ENCODE measurements at places on chromosomes 3 and 15.

- DNase-seq = no peak
These were observed 117.6 kb upstream of the TBL1XR1 start for GRCh38 chr3:177314897-177315296.

DNA sequence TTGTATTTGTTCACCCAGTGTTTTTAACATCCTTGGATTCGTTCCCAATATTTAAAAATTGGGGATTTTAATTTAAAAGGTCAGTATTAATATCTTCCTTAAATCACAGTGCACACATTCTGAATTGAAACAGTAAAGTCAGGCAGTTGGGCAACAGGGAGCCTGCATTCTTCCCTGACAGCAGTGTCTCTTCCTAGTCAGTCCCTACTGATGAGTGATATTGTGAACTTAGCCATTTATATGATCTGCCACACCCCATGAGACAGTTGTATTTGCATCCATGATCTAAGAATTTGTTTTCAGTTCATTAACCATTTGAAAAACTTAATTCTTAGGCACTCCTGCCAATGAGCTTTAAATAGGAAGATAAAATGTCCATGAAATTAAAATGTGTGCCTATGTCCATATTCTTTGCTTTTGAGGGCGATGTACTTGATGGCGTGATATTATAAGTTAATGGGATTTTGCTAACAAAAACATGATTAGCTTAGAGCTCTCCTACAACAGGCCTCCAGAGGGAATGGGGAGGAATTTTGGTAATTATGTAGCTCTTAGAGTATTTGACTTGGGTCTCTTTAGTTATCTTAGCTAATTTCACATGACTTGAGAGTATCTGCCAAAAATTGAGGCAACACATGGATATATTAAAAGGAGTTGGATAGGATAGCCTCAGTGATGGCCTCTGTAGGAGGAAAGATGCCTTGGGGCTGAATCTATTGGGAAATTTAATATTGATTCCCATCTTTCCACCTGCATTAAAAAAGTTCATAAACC is 219.3 kb downstream of the PTPRG start:
- no peak for DNase-seq

DNA sequence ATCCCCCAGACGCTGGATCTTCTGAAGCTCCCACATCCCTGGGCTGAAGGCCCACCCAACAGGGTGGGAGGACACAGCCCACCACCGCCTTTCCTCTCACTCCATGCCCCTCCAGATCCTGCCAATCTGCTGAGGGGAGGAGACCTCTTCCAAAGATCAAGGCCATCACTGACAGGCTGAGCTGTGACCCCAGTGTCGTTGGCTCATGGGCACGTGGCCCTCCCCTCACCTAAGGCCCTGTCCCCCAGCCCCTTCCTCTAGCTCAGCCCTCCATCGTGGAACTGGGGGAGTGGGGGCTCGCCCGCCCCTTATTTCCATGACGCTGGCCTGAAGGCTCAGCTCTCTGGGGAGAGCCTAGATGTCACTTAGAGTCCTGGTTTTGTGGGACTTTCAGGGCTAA is 10.4 kb downstream of the C3orf18 start:
- no peak for DNase-seq

DNA sequence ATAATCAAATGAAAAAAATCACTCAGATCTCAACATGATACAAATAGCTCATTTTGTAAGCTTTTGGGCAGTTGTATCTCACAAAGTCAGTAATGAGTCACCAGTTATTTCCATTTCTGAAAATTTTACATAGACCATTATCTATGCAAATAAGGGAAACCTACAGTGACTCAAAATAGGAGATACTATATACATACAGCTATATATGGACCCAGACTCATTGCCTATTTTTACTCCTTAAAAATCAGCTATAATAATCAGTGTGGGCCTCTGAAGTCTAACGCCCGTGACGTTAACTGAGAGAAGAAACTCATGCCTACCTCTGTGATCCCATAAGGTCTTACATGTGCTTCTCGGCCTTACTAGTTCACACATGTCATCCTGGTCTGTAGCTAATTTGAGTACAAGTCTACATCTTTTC is 31.6 kb downstream of the LRIG1 start:
- no peak for DNase-seq

DNA sequence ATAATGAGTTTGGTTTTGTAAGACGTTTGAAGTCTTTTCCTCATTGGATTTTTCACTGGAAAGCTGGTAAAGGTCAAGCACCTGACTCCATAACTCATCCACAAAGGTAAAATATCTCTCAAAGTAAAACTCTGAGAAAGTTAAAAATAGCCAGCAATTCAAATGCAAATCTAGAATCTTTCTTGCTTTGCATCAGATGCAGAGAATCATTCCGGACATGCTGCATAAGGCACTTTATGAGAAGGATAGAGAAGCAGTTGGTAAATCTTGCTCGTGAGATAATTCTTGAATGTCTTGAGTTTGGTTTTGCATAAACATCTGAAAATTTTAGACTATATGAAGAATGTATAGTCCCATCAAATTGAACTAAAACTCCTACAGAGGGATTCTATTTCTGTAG is 9.1 kb downstream of the KCNMB2 start:
- DNase-seq = no peak

DNA sequence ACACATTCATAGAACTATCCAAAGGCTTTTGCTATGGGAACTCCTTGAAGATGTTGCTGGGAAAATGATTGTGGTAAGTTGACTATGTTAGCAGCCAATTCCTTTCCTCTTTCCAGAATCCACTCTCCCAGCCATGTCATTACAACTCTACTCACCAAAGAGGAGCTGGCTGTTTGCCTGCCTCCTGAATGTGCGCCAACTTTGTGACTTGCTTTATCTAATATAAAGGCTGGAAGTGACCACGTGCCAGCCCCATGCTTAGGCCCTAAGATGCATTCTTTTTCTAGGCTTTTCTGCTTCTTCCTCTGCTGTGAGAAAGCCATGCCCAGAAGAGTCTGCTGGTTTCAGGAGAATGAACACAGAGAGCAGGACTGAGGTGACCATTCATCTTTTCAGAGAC is 182.2 kb downstream of the GABRB3 start:
- no peak for DNase-seq

DNA sequence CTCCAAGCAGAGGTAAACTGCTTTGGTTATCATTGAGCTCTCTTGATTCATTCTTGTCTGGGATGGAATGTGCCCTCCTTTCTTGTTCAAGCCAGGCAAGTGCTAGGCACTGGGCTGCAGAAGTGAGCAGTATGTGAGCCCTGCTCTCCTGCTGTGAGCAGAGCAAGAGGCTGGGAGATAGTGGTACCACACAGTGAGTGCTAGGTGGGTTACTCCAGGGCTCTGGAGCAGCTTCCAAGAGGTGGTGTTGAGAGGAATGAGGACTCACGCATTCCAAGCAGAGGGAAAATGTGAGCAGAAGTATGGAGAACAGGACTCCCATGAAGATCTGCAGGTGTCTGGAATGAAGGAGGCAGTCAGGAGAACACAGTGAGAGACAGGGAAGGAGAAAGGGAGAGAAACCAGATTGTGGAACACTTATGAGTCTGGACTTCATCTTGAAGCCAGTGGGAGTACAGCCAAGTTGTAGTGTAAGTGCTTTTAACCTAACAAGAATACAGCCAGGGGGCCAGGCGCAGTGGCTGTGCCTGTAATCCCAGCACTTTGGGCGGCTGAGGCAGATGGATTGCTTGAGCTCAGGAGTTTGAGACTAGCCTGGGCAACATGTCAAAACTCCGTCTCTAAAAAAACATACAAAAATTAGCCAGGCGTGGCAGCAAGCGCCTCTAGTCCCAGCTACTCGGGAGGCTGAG is 199.9 kb upstream of the CTDSPL start:
- DNase-seq = no peak

DNA sequence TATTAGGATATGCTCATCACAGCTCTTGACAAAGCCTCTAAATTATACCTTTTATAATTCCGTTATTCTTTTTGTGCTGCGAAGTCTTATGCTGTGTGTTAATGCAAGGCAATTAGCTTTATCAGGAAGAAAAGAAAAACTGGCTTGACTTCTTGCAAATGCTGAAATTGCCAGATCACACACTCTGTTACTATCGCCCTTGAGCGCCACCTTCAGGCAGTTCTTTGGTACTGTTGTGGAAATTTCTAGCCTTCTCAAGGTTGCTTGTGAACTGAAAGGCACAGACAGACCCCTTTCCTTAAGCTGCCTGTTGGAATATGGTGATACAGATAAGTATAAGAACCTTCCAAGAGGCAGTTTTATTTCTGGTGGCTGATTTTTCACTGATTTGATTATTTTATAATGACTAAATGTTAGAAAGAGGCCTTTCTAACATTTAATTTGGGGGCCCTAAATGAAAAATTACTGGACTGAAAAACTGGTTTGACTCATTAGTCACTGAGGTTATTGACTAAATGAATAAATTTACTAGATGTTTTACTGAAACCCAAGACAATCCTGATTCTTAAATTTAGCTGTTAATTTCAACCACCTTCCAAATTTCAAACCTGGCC is 126.2 kb upstream of the RASGRP1 start:
- peak; percentile 75 for DNase-seq

GRCh38 chr3:119160361-119160760 is 13.0 kb upstream of the UPK1B start:
- no peak for DNase-seq

DNA sequence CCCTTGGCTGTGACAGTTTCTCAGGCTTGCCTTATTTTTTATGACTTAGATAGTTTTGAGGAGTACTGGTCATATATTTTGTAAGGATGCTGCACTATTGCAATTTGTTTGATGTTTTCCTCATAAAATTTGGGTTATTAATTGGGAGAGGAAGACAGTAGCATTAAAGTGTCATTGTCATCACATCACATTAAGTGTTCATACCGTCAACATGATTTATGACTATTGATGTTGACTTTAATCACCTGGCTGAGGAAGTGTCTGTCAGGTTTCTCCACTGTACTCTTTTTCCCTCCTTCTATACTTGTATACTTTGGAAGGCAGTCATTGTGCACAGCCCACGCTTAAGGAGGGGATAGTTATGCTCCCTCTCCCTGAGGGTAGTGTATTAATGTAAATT is 26.9 kb downstream of the TRIM69 start:
- DNase-seq = no peak

GRCh38 chr3:10835406-10835805 is 19.4 kb downstream of the SLC6A11 start:
- DNase-seq = peak; percentile 47

- no peak for DNase-seq
These were observed 35.6 kb downstream of the MAP2K5 start for GRCh38 chr15:67578020-67578600.

DNA sequence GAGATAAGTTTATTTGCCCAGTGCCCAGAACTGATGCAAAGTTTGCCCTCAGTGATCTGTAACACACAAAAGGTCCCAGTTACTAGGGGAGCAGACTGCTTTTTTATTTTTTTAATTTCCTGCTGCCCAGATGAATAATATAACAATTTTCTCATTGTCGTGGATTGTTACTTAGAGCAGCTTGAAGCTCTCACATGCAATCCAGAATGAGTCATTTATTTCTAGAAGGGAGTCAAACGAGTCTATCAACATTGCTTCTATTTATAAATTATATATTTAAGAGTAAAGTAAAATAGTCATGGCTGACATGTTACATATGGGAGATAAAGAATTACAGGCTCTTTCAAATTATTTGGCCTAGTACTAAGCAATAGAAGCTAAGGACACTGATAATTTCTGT is 41.3 kb downstream of the MEIS2 start:
- DNase-seq = no peak

GRCh38 chr15:99504823-99505551 is 60.8 kb upstream of the MEF2A start:
- no peak for DNase-seq

DNA sequence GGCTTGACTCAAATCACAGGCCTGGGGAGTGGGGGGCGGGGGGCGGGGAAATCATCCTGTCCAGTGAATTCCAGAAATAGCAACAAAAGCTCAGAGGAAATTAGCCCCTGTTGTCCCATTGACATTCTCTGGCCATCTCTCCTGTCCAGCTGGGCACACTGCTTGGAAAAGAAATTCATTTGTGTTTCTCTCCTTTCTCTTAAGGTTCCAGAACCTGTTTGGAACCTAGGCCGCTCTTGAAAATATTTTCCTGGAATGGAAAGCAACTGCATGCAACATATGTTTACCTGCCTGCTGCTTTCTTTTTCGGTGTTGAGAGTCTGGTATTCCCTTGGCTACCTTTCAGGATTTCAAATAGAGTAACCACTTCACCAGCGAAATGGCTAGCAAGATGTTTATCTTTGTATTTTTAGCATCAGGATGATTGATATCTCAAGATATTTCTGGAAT is 169.0 kb downstream of the GHSR start:
- no peak for DNase-seq

DNA sequence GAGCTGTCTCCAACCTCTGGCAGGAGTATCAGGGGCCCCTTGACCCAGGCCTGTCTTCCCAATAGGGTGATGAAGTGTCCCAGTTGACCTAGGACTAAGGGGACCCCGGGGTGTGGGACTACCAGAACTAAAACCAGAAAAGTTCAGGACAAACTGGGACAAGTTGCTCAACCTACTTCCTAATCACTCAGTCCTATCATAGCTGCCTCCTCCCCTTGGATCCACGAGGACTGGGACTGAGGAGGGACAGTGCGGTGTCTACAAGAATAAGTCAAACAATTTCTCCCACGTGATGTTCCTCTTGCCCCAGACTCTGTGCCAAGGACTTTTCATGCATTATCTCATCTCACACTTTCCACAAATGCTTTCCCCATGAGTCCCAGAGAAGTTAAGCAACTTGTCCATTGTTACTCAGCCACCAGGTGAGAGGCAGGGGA is 49.4 kb upstream of the SLCO2A1 start:
- DNase-seq = no peak

DNA sequence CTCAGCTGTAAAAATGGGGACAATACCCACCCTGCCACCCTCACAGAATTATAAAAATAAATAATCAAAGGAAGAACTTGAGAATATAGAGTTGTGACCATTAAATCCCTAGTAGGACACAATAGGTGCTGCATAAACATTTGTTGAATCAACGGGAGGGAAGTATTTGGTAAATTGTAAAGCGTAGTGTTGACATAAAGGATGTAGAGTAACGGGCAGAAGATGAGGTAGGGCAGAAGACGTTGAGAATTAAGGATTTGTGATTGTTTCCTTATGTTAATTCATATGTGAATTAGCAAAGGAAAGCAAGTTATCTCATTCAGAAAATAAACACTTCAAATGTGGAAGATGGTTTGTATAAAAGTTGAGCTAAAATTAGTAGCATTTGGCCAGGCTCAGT is 7.1 kb downstream of the RAMAC start:
- no peak for DNase-seq

- DNase-seq = no peak
These were observed 319.9 kb downstream of the NAALADL2 start for GRCh38 chr3:175179055-175179454.

- DNase-seq = no peak
These were observed 936.2 kb downstream of the ROBO2 start for GRCh38 chr3:77976079-77976478.

GRCh38 chr15:29970402-29970695 is 112.4 kb upstream of the GOLGA8J start:
- DNase-seq = no peak
